Activated naive CD8-positive, alpha-beta T cell treated with anti-CD3 and anti-CD28 coated beads for 36 hours (primary cell): ENCODE measurements at places on chromosomes 11 and 22. TPM values are rescaled to one million over a fixed set of nuclear protein-coding genes. Genes with fewer than 3 reads are reported as not detected.

GRCh38 chr11:130847517-130847916 lies 68.8 kb downstream of the SNX19 start:
- no peak overlapping the region for H3K27ac ChIP-seq
- no peaks in the 10 kb centered on the region for H3K4me1 ChIP-seq
- no peak for DNase-seq
- H3K27me3 ChIP-seq: no peaks in the 10 kb centered on the region
- H3K36me3 ChIP-seq: no peaks in the 10 kb centered on the region
- H3K4me3 ChIP-seq: no peak overlapping the region

- peaks cover 6% of the 10 kb centered on the region for H3K4me1 ChIP-seq
- H3K4me3 ChIP-seq: no peak overlapping the region
- H3K27ac ChIP-seq: no peak overlapping the region
- no peaks in the 10 kb centered on the region for H3K36me3 ChIP-seq
- DNase-seq: no peak
- peaks cover 9% of the 10 kb centered on the region for H3K27me3 ChIP-seq
Measured at GRCh38 chr22:45578524-45579147, 76.0 kb downstream of the FBLN1 start.

DNA sequence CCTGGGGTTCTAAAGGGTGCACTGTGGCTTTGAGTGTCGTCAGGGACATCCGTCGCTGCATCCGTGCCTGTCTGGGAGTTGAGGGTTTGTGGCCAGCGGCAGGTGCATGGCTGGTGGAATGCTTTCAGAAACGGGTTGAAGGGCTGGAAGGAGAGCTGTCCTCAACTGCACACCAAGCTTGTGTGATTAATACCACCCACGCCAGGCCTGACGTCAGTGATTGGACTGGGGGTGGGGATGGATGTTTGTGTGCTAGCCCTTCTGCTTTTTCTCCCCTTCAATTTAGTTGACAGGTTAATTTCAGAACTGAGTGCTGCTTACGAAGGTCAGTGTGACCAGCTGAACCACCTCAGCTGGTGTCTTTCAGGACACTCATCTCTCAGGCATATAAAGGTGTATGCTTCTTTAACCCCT lies 3.2 kb upstream of the GAB2 start:
- peaks cover 36% of the 10 kb centered on the region for H3K4me1 ChIP-seq
- no peak overlapping the region for H3K27ac ChIP-seq
- H3K4me3 ChIP-seq: no peak overlapping the region
- DNase-seq: peak; percentile 65
- peaks cover 44% of the 10 kb centered on the region for H3K27me3 ChIP-seq
- H3K36me3 ChIP-seq: peaks cover 6% of the 10 kb centered on the region

DNA sequence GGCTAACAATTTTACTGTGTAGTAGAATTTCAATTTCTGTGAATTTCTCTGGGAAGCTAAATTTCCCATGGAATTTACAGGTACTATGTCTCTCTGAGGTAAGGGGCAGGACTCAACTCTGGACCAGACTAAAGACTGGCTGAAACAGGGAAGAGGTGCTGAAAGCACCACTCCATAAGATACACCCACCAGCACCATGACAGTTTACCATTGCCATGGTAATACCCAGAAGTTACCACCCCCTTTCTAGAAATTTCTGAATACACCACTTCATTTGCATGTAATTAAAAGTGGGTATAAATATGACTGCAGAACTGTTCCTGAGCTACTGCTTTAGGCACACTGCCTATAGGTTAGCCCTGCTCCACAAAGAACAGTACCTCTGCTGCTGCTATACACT lies 274.1 kb downstream of the TTC28 start:
- H3K4me1 ChIP-seq: peaks cover 6% of the 10 kb centered on the region
- H3K36me3 ChIP-seq: no peaks in the 10 kb centered on the region
- peaks cover 3% of the 10 kb centered on the region for H3K27me3 ChIP-seq
- no peak for DNase-seq
- no peak overlapping the region for H3K27ac ChIP-seq

DNA sequence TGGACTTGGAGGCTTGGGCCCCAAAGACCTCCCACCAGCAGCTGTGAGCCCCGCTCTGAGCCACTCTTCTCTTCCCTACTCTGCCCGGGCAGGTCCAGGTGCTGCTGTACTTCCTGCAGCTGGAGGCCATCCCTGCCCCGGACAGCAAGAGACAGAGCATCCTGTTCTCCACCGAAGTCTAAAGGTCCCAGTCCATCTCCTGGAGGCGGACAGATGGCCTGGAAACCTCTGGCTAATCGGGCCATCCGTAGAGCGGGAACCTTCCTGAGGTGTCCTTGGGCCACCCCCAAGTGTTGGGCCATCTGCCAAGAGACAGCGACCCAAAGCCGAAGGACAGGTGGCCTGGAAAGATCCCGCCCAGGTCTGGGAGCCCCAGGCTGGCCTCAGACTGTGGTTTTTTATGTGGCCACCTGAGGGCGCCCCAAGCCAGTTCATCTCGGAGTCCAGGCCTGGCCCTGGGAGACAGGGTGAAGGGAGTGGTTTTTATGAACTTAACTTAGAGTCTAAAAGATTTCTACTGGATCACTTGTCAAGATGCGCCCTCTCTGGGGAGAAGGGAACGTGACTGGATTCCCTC lies 135.1 kb downstream of the BCR start:
- H3K27ac ChIP-seq: no peak overlapping the region
- H3K36me3 ChIP-seq: no peaks in the 10 kb centered on the region
- H3K4me1 ChIP-seq: no peaks in the 10 kb centered on the region
- peak; percentile 50 for DNase-seq

GRCh38 chr11:69515271-69516245 lies 34.1 kb downstream of the LINC01488 start:
- H3K36me3 ChIP-seq: peaks cover 3% of the 10 kb centered on the region
- no peaks in the 10 kb centered on the region for H3K27me3 ChIP-seq
- H3K4me3 ChIP-seq: no peak overlapping the region
- no peaks in the 10 kb centered on the region for H3K4me1 ChIP-seq
- DNase-seq: no peak
- H3K27ac ChIP-seq: no peak overlapping the region

GRCh38 chr11:42244376-42244775 lies 784.9 kb upstream of the LRRC4C start:
- DNase-seq: no peak
- no peaks in the 10 kb centered on the region for H3K27me3 ChIP-seq
- no peaks in the 10 kb centered on the region for H3K36me3 ChIP-seq
- no peak overlapping the region for H3K27ac ChIP-seq

DNA sequence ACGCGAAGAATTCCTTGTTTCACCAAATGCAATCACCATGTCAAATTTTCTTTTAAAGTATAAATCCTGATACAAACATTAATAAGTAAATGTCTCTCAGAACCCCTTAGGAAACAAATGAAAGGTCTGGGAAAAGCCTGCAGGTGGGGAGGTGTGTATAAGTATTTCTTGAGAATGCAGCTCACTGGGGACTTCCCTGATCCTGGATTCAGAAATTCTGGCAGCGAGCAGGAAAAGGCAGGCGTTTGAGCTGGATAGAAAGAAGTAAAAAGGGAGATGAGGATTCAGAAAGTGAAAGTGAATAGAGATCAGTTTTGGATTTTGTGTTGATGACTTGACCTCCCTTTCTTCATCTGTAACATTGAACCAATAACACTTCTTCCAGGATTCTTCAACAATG lies 68.3 kb upstream of the CTSC start:
- H3K36me3 ChIP-seq: no peaks in the 10 kb centered on the region
- H3K27me3 ChIP-seq: no peaks in the 10 kb centered on the region
- no peak overlapping the region for H3K27ac ChIP-seq
- peaks cover 7% of the 10 kb centered on the region for H3K4me1 ChIP-seq
- no peak overlapping the region for H3K4me3 ChIP-seq
- DNase-seq: no peak

- no peak for DNase-seq
- H3K27ac ChIP-seq: no peak overlapping the region
- no peaks in the 10 kb centered on the region for H3K36me3 ChIP-seq
Measured at GRCh38 chr11:106381895-106382294, 304.4 kb downstream of the AASDHPPT start.

GRCh38 chr11:112410325-112410724 lies 149.7 kb upstream of the PLET1 start:
- no peaks in the 10 kb centered on the region for H3K4me1 ChIP-seq
- H3K27ac ChIP-seq: no peak overlapping the region
- H3K27me3 ChIP-seq: peaks cover 12% of the 10 kb centered on the region
- peaks cover 2% of the 10 kb centered on the region for H3K36me3 ChIP-seq
- H3K4me3 ChIP-seq: no peak overlapping the region

- no peak overlapping the region for H3K4me3 ChIP-seq
- H3K27me3 ChIP-seq: no peaks in the 10 kb centered on the region
- no peak overlapping the region for H3K27ac ChIP-seq
- H3K36me3 ChIP-seq: no peaks in the 10 kb centered on the region
Measured at GRCh38 chr11:82191695-82192094, 542.0 kb downstream of the FAM181B start.

DNA sequence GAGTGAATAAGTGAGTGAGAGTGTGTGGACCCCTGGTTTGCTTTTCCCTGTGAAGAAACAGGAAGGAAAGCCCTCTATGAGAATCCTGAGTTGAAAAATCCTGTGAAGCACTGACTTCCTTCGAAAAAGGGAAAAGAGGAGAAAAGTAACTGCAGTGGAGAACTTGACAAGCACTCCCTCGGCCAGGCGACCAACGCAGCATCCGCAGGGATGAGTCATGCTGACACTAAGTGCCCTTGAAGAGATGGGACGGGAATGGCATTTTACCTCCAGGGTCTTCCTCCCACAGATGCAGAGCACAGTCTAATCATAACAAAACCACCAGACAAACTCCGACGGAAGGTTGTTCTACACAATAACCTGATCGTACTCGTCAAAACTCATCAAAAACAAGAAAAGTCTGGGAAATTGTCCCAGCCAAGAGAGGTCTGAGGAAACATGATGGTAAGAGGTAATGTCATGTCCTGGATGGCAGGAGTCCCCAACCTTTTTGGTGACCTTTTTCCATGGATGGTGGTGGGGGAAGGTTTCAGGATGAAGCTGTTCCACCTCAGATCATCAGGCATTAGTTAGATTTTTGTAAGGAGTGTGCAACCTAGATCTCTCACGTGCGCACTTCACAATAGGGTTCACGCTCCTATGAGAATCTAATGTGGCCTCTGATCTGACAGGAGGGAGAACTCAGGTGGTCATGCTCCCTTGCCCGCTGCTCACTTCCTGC lies 132.2 kb upstream of the B3GAT1 start:
- H3K27me3 ChIP-seq: peaks cover 29% of the 10 kb centered on the region
- no peaks in the 10 kb centered on the region for H3K36me3 ChIP-seq
- H3K4me3 ChIP-seq: no peak overlapping the region
- DNase-seq: no peak

DNA sequence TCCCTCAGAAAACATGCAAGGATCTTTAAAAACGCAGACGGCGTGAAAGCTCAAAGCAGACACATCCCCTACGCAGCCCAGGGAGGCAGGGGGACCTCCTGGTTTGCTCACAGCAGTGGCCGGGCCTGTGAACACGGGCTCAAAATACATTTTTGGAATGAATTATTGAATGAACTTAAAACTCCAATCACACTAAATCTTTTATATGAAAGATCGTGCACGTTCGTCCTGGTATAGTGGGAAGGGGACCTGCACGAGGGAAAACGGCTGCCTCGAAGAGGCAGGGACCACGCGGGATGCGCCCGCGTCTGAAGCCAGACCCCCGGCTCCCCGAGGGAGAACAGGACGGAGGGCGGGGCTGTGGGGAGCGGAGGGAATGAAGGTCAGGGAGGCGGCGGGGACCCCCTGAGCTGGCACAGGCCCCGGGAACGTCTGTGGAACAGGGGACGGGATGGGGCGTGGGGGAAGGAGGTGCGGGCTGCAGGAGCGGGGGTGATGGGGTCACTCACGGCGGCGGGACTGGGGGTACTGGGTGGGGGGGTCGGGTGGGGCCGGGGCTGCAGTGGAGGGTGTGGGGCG lies 1.3 kb upstream of the PANX2 start:
- H3K36me3 ChIP-seq: no peaks in the 10 kb centered on the region
- no peak for DNase-seq
- H3K27ac ChIP-seq: no peak overlapping the region
- peaks cover 46% of the 10 kb centered on the region for H3K27me3 ChIP-seq
- peak overlapping the region; percentile 66 for H3K4me3 ChIP-seq
- H3K4me1 ChIP-seq: no peaks in the 10 kb centered on the region

DNA sequence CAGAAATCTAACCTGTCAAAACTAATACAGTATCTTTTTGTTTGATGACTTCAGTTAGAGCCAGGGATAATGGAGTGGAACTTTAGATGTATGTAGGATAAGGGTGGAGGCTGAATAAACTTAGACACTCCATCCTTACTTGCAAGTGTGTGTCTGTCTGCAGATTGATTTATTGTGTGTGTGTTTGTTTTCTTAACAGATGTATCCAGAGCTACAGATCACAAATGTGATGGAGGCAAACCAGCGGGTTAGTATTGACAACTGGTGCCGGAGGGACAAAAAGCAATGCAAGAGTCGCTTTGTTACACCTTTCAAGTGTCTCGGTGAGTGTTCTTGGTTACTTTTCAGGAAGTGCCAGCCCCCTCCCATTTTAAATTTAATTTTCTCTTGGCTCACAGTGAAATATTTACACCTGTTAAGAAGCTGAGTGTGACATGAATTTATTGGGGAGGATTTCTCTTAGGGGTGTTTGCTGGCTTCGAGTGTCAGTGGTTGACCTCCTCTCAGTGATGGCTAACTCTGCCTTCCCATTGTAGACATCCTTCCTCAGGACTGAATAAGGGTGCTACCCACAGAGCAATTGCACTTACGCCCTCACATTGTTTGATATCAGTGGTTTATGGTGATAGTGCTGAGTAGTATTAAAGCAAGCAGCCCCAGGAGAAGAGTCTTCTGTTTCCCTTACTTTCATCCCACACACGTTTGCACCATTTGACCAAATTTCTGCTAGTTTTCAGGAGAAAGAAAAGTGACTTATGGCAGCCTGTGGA lies 40.8 kb downstream of the APLP2 start:
- H3K27ac ChIP-seq: no peak overlapping the region
- DNase-seq: no peak
- H3K4me3 ChIP-seq: no peak overlapping the region
- H3K36me3 ChIP-seq: peaks cover 37% of the 10 kb centered on the region
- H3K4me1 ChIP-seq: no peaks in the 10 kb centered on the region

GRCh38 chr22:37672206-37672919 lies 3.1 kb upstream of the LGALS1 start:
- peaks cover 53% of the 10 kb centered on the region for H3K4me1 ChIP-seq
- peak overlapping the region; percentile 65 for H3K27ac ChIP-seq
- H3K36me3 ChIP-seq: no peaks in the 10 kb centered on the region
- H3K4me3 ChIP-seq: no peak overlapping the region
- H3K27me3 ChIP-seq: no peaks in the 10 kb centered on the region
- DNase-seq: no peak

GRCh38 chr11:109112821-109113280 lies 309.1 kb upstream of the C11orf87 start:
- DNase-seq: no peak
- no peaks in the 10 kb centered on the region for H3K4me1 ChIP-seq
- peaks cover 5% of the 10 kb centered on the region for H3K27me3 ChIP-seq
- no peak overlapping the region for H3K4me3 ChIP-seq

- H3K27ac ChIP-seq: no peak overlapping the region
- H3K27me3 ChIP-seq: no peaks in the 10 kb centered on the region
- no peaks in the 10 kb centered on the region for H3K36me3 ChIP-seq
- no peaks in the 10 kb centered on the region for H3K4me1 ChIP-seq
- no peak overlapping the region for H3K4me3 ChIP-seq
Measured at GRCh38 chr22:19636696-19637407, 77.5 kb upstream of the SEPTIN5 start.

Gene CRYBA4
- not detected for total RNA-seq

Gene GSTT2
- not detected for total RNA-seq

Gene GRIA4
- total RNA-seq: not detected

Gene CD44
- 380 TPM for total RNA-seq

Gene UBQLNL
- not detected for total RNA-seq

Gene UBE2L3
- total RNA-seq: 72.9 TPM

Gene RASL10A
- total RNA-seq: 0.58 TPM

Gene OR10D3
- not detected for total RNA-seq

Gene ISX
- not detected for total RNA-seq
